Activated CD4-positive, alpha-beta T cell treated with anti-CD3 and anti-CD28 coated beads for 1 hour (primary cell): ENCODE measurements at places on chromosomes 2 and 18.

DNA sequence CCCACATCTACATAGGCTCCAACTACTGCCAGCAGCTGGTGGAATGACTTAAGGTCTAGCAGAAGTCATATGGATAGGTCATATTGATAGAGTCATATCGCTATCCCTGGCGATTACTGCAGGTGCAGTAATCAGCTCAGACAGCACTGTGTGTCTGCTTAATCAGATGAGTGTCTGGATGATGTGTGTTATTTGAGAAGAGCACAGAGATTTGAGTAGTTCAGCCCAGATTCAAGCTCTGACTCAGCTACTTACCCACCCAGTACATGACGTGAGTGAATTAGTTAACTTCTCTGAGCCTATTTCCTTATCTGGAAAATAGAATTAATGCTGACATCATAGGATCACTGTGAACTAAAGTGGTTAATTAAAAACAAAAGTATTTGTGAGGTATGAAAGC, 78.9 kb downstream of the EHD3 start:
- DNase-seq = no peak

GRCh38 chr18:53101536-53102105, 761.6 kb downstream of the DCC start:
- DNase-seq = no peak

DNA sequence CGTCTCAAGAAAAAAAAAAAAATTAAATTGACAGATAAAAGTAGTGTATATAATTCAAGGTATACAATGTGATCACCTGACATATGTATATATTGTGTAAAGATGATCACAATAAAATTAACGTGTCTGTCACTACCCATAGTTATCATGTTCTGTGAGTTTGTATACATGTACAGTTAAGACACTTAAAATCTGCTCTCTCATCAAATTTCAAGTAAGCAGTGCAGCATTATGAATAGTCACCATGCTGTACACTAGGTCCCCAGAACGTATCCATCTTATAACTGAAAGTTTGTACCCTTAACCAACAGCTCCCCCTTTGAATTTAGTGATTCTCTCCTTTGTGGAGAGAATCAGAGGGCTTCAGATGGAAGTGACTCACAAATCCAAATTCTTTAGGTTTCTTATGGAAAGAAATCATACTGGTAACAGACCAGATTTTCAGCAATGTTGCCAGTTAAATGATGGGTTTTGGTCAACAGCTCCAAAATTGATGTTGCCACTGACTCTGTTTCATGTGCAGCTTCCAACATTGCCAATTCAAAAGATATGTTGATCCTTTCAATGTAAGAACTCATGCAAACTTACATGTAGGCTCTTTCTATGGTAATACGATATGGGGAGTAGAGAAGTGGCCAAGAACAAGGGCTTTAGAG, 281.5 kb downstream of the AFF3 start:
- DNase-seq = no peak

DNA sequence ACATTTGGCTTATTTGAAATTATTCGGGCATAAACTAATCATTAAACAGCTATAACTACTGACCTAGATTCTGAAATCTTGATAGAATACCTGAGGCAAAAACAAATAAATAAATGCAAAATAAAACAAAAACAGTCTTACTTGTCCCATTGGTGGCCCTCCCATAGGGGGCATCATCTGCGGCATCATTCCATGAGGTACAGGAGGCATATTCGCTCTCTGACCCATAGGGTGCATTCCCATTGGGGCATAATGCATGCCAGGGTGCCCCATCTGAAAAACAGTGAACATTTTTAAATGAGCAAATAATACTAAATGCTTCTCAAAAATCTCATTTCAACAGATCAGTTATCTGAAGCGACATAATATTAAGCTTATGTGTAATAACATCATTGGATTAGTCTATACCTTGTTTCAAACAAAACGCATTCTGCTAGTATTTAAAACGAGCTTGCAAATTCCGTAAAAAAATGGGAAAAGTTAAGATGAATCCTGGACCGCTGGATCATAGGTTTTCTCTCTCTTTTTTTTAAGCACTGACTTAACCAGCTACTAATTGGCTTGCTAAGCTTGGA, 1.3 kb downstream of the PRPF40A start:
- no peak for DNase-seq

GRCh38 chr2:30942419-30942818, 135.2 kb upstream of the CAPN13 start:
- DNase-seq = no peak

DNA sequence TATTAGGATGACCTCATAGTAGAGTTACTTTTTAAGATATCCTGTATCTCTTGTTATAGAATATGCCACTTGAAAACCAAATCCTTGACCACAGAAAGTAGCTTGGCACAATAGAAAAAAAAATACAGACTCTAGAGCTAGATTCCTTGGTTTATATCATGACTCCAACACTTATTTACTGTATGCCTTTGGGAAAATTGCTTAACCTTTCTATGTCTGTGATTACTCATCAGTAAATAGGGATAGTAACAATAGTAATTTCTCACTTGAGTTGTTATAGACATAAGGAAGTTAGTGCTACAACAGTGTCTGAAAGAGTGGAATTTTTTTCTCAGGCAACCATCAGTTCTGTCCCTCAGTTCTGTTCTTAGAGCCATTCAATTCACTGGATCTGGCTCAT, 193.8 kb downstream of the GULP1 start:
- DNase-seq = no peak

DNA sequence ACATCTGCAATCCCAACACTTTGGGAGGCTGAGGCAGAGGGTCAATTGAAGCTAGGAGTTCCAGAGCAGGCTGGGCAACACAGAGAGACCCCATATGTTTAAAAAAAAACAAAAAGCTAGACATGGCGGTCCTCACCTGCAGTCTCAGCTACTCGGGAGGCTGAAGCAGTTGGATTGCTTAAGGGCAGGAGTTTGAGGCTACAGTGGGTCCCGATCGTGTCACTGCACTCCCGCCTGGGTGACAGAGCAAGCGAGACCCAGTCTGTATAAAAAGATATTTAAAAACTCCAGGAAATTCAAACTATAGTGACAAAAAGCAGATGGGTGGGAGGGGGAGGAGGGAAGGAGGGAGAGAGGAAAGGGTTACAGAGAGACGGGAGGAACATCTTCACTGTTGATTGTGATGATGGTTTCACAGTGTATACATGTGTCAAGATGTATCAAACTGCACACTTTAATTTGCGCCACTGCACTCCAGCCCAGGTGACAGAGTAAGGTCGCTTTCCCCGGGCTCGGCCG, 942 bp upstream of the ZNF236 start:
- no peak for DNase-seq

GRCh38 chr2:41830600-41830999, 217.2 kb upstream of the PKDCC start:
- DNase-seq = no peak

DNA sequence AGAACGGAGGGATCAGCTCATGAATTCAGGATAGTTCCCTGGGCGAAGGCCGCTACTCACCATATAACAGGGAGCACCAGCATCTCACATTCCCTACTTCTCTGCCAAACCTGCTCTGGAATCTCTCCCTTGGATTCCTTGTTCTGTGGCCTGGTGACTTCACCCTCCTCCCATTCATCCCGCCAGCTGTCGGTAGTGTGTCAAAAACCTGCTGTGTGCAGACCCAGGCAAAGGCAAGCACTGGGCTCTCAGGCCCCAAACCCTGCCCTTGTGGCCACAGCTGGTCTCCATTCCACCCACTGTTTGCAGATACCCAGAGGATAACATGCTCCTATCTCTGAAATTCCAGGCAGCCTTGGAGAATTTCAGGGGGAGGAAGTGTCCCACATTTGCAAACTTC, 151.6 kb downstream of the CAPN13 start:
- no peak for DNase-seq

- DNase-seq = no peak
These were observed 80.5 kb downstream of the DTNB start for GRCh38 chr2:25592766-25593292.

GRCh38 chr2:218806346-218806978, 24.5 kb downstream of the CYP27A1 start:
- DNase-seq = no peak

DNA sequence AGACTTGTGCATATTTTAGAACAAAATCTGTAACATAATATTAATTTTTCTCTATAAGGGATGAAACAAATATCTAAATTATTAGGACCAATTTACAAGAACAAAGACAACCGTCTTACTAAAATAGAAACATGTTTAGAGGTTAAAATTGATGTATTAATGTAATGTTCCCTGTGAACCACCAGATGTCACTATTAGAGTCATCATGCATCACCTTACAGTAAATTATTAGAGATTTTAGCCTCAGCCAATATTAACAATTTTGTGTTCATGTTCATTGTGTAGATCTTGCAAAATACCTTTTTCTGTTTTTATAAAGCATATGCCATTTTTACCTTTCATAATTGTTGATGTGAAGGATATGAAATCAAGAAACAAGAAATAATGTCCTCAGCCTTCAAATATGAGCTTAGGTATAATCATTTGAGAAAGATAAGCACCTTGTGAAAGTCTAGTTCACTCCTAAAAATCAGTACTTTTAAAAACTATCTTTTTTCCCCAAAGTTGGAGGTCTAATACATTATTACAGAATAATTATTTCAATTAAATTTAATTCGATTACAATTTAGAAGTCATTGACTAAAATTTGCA, 344.3 kb upstream of the KCNH7 start:
- no peak for DNase-seq

GRCh38 chr2:191845876-191846514, 893 bp downstream of the CAVIN2 start:
- no peak for DNase-seq

GRCh38 chr2:37869771-37870170, 55.3 kb upstream of the RMDN2 start:
- no peak for DNase-seq

GRCh38 chr2:230865766-230866755, 1.3 kb downstream of the ITM2C start:
- no peak for DNase-seq

GRCh38 chr2:44843641-44844310, 97.7 kb upstream of the SIX3 start:
- DNase-seq = no peak

DNA sequence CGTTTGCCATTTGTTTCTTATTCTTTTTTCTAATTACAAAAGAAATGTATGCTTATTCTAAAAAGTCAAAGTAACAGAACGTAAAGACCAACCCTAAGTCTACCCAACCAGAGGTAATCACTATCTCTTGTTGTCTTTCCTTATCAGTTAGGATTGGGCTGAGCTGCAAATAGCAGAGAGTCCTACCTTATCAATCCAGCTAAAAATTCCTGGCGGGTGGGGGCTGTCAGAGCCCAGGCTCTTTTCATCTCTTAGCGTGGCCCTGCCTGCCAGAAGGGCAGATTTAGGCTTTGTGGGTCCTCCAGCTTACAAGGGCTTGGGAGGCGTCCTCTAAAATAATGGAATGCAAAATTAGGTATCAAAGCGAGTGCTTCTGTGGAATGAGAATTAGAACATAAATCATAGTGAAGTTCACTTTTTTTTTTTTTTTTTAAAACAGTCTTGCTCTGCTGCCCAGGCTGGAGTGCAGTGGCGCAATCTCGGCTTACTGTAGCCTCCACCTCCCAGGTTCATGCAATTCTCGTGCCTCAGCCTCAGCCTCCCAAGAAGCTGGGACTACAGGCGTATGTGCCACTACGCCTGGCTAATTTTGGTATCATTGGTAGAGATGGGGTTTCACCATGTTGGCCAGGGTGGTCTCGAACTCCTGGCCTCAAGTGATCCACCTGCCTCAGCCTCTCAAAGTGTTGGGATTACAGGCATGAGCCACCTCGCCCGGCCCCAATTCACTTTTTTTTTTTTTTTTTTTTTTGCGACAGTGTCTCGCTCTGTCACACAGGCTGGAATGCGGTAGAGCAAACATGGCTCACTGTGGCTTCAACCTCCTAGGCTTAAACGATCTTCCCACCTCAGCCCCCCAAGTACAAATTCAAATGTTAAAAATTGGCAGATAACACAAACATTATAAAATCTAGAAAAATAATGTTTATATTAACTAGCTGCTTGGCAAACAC, 57.4 kb upstream of the B3GNT7 start:
- DNase-seq = no peak

GRCh38 chr2:48287976-48288375, 242.0 kb upstream of the STON1 start:
- no peak for DNase-seq

DNA sequence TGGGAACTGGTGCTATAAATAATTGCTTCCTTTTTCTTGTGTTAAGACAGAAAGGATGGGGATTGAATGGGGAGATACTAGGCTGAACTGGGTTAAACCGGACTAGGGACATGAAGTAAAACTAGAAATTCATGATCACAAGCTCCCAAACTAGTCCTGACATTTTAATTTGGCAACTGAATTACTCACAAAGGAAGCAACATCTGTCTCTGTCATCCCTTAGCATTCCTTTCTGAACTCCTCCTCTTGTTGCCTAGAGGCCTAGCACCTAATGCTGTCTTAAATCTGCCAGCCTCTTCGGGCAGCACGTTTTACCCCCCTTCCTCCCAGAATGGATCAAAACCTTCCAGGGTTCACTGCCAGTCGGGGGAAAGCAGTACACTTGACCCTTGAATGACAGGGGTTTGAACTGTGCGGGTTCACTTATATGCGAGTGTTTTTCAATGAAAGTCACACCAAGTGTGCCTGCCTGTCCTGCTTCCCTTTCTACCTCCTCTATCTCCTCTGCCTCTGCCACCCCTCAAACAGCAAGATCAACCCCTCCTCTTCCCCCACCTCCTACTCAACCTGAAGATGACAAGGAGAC, 8.2 kb downstream of the KCTD1 start:
- DNase-seq = no peak

- DNase-seq = no peak
These were observed 96.6 kb downstream of the RHBDD1 start for GRCh38 chr2:226932443-226932842.

DNA sequence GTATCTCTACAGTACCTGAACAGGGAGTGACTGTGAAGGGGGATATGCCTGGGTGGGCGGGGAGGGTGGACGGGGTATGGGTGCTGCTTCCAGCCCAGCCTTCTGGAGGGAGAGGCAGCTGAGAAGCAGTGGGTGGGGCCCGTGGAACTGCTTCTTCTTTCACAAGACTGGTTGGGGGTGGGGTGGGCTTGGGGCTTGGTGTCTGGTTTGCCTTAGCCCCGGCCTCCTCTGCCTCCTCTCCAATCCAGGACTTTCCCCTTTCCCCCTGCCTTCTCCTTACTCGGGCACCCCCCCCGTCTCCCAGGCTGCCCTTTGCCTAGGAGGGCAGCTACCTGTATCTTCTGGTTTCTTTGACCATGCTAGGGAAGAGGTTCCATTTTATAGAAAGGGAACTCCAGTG, 233.4 kb downstream of the DYSF start:
- DNase-seq = no peak
